RPMI7951 (cell line): ENCODE measurements at places on chromosomes 6 and 20. TPM values are rescaled to one million over a fixed set of nuclear protein-coding genes. Genes with fewer than 3 reads are reported as not detected.
A peak's percentile ranks its signal among the peaks of the same experiment; 100 is the strongest.

The PHACTR1 gene
- total RNA-seq = 1.9 and 5.9 TPM in 2 replicates

The IRF4 gene
- total RNA-seq = 0.24 and 0.39 TPM in 2 replicates

The KIAA1755 gene
- total RNA-seq = 0.59 and 1.1 TPM in 2 replicates

The CTAGE9 gene
- total RNA-seq = not detected in 2 replicates

The TINAG gene
- total RNA-seq = not detected in 2 replicates

The VSX1 gene
- 2.8 and 3.8 TPM in 2 replicates for total RNA-seq

The PEX3 gene
- total RNA-seq = 28.5 and 41.6 TPM in 2 replicates

The PSORS1C1 gene
- 0.48 and 0.88 TPM in 2 replicates for total RNA-seq

The SFTA2 gene
- total RNA-seq = 0.24 TPM in 1 of 2 replicates, not detected in the other

The EDN3 gene
- total RNA-seq = not detected in 2 replicates

The FLRT3 gene
- 1.4 and 1.9 TPM in 2 replicates for total RNA-seq

The ZBP1 gene
- total RNA-seq = not detected in 2 replicates

The BPI gene
- 0.24 and 0.29 TPM in 2 replicates for total RNA-seq

The HLA-DRB5 gene
- total RNA-seq = not detected in 2 replicates

The SYCP2L gene
- total RNA-seq = 0.49 and 4.9 TPM in 2 replicates

DNA sequence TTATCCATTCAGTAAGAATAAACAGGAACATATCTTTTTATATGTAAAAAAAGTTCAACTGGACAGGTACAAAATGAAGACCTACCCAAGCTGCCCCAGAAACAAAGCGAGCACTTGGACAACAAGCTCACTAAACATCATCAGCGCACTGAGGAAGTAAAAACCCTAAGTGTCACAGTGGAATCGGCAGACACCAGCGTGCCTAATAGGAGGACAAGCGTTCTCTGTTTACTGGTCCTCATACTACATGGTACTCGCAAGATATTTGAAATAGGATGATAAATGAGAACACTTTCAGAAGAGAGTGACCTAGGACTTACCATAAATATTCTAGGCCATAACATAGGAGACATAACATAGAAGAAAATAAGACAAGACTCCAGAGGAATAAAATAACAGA, 18.2 kb downstream of the MAP7 start:
- DNase-seq = no peak

- no peak for DNase-seq
Observed at GRCh38 chr20:689348-689747, 13.7 kb upstream of the SCRT2 start.

- DNase-seq = peak; percentile 88
Observed at GRCh38 chr6:52389626-52390360, 27.8 kb downstream of the PAQR8 start.

- no peak for DNase-seq
Observed at GRCh38 chr6:81939766-81940165, 187.3 kb upstream of the TENT5A start.

GRCh38 chr6:142359271-142359960, 57.6 kb downstream of the ADGRG6 start:
- no peak for DNase-seq

DNA sequence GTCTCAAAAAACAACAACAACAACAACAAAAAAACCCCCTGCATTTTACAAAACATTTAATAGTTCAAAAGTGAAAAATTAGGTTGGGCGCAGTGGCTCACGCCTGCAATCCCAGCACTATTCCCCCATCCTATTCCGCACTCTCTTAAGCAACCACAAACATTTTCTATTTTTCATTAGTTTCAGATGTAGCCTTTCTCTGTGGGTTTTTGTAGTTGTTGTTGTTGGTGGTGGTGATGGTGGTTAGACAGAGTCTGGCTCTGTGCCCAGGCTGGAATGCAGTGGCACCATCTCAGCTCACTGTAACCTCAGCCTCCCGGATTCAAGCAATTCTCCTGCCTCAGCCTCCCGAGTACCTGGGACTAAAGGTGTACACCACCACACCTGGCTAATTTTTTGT, 6.4 kb upstream of the GMNN start:
- peak; percentile 70 for DNase-seq

GRCh38 chr20:48924756-48925109, 3.2 kb downstream of the ARFGEF2 start:
- DNase-seq = no peak

DNA sequence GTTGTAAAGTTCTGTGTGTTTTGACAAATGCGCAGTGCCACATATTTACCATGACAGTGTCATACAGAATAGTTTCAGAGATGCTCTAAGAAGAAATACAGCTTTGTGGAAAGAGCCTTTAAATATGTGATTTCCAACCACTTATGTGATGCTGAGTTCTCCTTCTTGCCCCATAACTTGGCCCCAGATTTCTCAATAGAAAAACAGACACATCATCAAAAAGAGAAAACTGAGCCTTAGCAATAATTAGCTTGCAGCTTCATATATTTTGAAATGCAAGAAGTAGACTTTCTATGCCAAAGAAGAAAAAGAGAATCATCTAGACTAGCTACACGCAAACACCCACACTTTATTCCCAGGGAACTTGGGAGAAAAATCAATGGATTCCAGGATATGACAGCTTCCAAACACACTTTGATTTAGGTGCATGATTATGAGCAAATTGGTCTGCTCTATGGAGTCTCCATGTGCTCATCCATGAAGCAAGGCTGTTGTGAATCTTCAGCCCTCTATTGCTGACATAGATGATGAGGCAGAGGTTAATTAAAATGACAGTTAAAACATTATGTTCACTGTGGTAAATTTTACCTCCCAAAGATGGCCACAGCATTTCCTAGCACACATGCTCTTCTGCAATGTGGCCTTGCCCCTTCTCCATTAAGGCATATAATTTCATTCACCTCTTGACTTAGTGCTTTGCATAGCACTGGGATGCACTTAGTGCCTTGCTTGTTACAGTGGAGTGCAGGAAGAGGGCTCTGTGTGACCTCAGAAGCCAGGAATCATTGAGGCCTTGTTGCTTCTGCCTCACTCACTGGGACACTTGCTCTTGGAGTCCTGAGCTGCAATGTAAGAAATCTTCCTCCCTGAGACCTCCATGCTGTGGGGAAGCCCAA, 174.6 kb downstream of the SYNDIG1 start:
- DNase-seq = no peak

- DNase-seq = peak; percentile 42
Observed at GRCh38 chr6:83114164-83114563, 46.7 kb downstream of the DOP1A start.

DNA sequence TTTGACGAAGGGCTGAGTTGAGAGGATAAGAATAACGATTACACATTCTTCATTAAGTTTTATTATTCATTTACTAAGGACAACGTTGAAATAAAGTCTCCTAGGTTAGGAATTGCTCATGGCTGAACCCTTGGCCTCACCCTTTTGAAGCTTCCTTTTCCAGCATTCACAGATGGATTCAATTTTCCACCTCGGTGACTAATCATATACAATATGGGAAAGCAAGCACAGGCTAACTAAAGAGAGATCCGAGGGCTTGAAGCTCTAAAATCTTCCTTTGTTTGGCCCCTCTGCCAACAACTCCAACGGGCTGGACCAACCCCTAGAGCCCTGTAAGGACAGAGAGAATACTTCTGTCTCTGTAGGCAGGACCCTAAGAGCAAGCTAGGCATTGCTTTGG, 159.5 kb downstream of the SOD2 start:
- DNase-seq = peak; percentile 93

GRCh38 chr6:166707045-166707444, 80.0 kb upstream of the RPS6KA2 start:
- no peak for DNase-seq

DNA sequence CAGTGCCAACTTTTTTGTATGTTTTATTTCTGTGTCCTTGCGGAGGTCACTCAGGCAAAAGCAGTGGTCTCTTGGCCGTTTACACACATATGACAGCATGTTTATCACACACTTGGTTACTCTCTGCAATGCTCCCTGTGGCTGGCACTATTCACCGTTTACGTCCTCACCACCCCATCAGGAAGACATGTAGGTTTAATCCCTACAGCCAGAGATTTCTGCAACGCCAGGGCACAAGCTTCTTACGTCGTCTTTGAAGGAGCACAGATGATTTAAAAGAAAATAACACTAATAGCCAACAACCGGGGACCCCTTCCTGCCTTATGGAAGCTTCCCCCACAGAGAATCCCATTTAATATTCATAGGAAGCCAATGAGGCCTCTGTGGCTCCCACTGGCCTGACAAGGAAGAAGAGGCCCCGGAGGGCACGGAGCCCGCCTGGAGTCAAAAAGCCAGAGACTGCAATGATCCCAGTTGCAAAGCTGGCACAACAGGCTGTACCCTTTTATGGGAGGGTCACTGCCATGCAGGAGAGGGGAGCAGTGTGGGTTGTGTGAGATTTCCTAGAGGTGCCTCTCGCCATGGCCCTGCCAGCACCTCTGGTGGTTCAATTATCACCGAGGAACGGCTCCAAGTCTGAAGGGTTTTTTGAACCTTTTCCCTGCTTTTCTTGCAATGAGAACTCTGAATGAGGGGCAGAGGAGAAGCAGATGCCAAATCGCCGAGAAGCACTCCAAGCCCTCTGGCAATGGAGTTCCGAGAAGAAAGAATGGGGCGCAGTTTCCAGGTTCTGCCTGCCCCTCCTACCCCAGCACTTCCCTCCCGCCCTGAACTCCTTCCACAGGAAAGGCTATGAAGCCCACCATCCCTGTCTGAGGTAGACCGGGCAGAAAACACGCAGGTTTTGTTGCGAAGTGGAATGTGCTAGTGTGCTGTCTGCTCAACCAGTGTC, 96.2 kb downstream of the THBS2 start:
- DNase-seq = no peak

DNA sequence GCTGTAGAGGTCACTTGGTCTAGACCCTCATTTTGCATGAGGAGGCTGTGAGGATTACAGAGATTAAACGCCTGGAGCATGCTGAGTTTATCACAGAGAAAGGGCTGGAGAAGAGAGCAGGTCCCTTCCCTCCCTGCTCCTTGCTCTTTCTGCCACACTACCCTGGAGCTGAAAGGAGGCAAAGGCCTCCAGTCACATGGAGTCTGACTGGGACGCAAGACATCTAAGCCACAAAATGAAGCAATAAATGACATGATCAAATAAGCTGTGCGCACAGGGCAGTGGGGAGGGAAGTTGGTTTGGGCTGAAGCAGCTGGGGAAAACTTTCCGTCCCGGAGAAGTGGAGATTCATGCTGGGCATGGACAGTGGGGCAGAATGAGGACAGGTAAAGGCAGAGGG, 33.3 kb downstream of the ATXN1 start:
- peak; percentile 82 for DNase-seq

DNA sequence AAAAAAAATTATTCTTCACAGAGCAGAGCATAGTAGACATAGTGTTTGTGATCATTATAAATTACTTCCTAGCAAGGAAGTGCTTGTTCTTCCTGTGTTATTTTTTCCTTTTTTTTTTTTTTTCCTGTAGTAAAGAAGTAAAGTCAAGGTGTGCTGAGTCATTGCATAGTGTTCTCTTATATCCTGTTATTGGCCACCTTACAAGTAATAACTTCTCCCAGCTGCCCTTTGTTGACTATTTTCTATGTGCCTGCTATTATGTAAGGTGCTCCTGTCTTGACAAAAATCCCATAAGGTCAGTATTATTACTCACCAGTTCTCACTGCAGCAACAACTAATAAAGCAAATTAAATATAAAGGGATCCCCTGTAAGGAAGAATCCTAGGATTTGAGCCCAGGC, 195.3 kb downstream of the GJA1 start:
- DNase-seq = no peak

DNA sequence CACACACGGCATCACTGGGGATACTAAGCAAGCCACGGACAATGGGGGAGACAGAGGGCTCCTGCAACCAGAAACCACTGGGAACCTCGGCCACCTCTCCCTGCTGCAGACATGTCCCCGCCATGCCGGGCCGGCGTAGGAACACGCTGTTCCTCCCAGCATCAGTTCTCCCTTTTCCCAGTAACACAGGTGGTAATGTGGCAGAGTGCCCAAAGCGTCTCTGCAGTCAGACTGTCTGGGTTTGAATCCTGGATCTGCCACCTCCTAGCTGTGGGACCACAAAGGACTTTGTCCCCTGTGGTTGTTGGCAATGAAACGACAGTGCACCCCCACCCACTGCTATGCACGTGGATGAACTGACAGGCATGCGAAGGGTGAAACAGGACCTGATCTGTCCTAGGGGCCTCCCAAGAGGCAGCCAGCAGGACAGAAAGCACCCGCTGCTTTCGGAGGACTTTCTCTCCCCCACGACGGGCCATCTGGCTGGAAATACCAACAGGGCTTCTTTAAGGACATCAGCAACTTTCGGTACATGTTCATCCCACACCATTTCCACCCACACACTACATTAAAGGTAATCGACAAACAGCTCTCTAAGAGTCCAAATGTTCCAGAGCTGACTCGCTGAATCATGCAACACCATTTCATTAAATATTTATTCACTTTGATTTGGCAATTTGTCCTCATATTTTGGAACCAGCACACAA, 74.1 kb downstream of the SULF2 start:
- no peak for DNase-seq

- no peak for DNase-seq
Observed at GRCh38 chr6:79634491-79635231, 3.5 kb downstream of the SH3BGRL2 start.

DNA sequence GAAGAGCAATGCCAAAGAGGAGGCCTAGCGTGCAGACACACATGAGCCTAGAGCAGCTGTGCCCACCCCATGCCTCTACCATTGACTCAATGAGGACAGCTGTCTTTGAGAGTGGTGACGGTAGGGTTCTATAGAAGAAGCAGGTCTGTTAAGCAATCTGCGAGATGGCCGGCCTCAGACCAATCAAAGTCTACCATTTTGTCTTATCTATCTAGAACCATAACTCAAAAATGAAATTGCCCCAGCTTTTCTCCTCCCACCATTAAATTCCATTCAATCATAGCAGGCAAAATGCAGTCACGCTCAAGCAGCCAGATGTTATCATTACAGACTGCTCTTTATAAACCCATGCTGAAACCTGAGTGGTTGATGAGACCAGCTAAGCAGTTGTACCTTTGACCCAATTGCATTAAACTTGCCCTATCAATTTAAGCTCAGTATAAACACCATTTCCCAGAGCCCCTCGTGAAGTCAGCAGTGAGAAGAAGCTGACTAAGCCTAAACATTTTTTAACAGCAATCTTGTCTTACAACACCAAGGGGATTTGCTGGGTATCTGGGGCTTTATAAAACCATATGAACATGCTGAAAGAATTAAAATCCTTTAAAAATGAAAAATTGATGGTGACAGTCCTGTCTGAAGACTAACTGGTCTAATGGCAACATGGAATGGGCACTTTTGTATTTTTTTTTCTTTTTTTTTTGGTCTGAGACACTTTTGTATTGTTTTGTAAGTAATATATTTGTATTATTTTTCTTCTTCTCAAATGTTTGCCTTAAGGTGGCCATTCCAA, 57.5 kb downstream of the FOXC1 start:
- no peak for DNase-seq

DNA sequence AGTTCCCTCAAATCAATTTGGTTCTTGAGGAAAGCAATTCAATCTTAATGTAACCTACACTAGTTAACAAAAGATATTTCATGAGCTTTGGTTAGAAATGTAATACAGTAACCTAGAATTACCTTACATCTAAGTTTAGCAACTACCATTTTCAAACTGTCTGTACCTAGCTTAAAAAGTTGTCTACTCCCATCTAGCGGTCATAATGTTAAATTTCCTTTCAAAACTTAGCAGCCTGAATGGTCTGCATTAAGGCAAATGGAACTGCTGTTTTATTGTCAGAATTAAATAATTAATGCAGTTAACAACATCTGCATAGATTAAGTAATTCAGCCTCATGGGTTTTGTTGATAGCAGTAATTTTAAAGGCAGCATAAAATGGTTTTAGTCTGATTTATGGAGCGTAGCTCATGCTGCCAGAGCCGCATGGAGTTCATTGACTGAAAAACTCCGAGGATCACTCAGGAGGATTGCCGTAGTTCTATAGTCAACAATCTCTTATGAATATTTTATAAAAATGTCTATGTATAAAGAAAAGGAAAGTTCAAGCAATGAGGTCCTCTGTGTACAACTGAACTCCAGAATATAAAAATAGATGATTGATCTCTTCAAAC, 485.4 kb upstream of the MANEA start:
- peak; percentile 32 for DNase-seq

GRCh38 chr6:99019381-99019780, 71.6 kb upstream of the FBXL4 start:
- DNase-seq = peak; percentile 86
